ENCODE measurements at places on chromosomes 5 and 9. TPM values are rescaled to one million over a fixed set of nuclear protein-coding genes. Genes with fewer than 3 reads are reported as not detected.

GRCh38 chr5:22669345-22669744 lies 183.8 kb downstream of the CDH12 start:
- no peak for DNase-seq

GRCh38 chr9:100170556-100170955 lies 71.5 kb downstream of the INVS start:
- DNase-seq, result no peak

DNA sequence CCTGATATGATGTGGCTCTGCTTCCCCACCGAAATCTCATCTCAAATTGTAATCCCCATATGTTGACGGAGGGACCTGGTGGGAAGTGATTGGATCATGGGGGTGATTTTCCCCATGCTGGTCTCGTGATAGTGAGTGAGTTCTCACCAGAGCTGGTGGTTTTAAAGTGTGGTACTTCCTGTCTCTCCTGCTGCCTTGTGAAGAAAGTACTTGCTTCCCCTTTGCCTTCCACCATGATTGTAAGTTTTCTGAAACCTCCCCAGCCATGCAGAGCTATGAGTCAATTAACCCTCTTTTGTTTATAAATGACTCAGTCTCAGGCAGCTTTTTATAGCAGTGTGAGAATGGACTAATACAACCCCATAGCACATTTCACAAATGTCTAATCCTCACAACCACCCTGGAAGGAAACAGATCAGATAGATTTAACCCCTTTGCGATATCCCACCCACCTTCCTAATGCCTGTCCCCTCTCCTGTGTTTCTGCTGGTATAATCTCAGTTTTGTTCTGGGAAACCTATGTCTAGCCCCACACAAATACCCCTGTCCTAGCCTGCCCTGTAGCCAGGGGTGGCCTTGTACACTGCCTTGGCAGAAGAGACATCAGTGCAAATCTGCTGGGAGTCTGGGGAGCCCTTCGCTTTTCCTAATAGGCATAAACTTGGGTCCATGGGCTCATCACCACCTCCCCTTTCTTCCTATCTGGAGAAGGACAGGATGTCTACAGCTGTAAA lies 157.0 kb upstream of the RAI14 start:
- no peak for DNase-seq

DNA sequence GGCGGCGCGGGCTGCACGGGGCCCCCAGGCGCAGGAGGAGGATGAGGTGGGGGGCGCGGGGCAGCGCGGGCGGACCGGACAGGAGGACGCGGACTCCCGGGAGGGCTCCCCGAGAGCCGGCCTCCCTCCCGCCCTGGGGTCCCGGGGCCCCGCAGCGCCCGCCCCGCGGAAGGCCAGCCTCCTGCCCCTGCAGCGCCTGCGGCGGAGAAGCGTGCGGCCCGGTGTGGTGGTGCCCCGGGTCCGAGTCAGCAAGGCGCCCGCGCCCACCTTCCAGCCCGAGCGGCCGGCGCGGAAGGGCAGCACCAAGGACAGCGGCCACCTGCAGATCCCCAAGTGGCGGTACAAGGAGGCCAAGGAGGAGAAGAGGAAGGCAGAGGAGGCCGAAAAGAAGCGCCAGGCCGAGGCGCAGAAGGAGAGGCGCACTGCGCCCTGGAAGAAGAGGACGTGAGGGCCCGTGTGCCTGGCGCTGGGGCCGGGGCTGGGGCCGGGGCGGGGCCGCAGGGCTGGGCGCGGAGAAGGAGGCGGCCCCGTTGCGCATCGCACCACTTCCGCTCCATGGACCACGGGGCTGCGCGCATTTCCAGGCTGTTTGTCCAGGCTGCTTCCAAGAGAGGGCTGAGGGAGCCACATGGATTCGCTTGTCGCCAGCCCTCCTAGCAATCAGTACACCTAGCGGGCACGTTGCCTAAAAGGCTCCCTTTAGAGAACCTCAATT lies 86.0 kb downstream of the ANKRD33B start:
- no peak for DNase-seq

- no peak for DNase-seq
Observed at GRCh38 chr5:143968071-143968878, 156.3 kb downstream of the HMHB1 start.

- DNase-seq, result no peak
Observed at GRCh38 chr9:127989094-127989493, 8.3 kb upstream of the EEIG1 start.

DNA sequence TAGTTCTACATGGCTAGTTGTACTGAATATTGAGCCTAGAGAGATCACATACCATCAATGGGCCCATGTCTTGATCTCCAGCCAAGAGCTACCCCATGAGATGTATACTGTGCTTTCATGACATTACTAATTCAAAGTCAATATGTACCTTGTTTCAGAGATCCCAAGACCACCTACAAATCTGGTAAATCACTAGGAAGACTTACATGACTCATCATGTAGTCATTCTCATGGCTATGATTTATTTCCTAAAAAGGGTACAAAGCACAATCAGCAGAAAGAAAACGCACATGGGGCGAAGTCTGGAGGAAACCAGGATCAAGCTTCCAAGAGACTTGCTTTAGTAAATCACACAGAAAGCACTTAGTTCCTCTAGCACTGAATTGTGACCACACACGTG lies 103.0 kb downstream of the PCSK5 start:
- DNase-seq, result no peak

- DNase-seq, result no peak
Observed at GRCh38 chr5:148781766-148782165, 44.6 kb upstream of the ADRB2 start.

DNA sequence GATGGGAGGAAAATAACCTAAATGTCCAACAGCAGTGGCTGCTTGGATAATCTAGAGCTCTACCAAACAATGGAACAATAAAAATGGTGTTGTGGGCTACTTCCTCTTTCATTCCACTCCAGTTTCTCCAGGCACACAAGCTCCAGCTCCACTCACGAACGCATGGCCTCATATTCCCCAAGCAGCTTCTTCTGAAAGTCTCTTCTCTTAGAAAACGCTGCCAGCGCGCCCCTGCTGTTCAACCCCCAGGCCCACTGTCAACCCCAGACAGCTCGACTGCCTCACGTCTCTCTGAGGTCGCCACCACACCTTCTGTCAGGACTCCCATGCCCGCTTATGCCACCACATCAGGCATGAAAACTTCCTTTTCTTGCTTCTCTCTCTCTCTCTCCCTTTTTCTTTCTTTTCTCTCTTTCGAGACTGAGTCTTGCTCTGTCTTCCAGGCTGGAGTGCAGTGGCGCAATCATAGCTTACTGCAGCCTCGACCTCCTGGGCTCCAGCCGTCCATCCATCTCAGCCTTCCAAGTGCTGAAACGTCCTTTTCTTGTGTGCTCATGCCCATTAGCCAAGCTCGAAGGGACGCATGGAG lies 16.2 kb downstream of the OR2V2 start:
- no peak for DNase-seq

GRCh38 chr5:10474521-10475075 lies 32.9 kb downstream of the ROPN1L start:
- no peak for DNase-seq

DNA sequence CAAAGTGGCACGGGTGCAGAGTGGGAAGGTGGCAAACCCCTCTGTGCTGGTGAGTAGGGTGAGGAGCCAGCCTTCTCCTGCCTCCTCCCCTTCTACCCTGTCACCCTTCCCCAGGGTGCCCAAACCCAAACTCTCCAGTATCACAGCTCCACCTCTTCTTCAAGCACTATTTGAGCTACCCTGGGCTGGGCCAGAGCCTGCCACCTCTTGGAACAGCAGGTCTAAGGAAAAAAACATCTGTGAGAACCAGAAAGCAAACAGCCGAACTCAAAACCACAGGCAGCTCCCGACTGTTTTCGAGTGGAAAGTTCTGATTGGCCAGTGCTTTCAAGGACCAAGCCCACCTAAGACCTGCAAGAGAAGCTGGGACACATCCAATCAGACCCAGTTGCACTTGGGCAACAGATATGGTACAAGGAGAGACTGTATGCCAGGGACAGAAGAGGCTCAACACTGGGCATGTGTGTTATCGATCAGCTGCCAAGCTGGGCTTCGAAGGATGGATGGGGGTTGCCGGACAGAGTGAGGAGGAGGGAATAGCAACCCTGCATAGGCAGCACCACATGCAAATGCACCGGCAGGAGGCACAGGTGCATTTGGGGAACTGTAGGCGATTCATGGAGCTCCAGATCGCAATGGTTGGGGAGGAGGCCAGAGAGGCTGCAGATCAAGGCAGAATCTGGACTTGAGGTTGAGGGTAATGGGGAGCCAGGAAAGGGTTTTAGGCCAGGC lies 19.7 kb downstream of the ACSL6 start:
- no peak for DNase-seq

DNA sequence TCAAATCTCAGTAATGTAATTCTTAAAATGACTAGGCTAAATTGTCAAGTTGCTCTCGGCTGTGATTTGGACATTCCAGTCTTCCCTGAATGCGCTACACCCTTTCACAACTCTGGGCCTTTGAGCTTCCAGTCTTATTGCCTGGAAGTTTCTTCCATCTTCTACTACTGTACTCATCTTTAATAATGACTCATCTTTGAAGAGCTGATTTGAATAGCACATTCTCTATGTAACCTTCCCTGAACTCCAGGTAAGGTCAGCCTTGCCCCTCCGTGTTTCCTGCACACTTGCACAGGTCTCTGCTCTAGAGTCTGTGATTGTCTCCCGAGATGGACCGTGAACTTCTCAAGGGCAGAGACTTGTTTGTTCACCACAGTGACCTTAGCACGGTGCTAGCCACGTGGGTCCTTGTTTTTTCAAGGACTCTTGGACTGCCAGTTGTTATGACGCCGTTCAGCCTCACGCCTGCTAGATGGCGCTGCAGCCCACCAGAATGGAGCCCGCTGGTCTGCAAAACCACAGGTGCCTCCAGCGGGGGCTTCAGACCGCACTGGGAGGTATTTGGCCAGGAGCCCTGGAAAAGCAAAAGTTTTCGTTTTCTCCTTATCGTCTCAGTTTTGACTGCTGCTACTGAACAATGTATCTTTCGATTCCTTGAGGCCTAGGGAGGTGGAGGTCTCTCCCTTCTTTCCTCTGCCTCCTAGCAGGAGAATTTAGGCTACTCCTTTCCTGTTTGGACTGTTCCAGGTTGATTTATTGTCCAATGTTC lies 44.4 kb downstream of the SEC61B start:
- DNase-seq, result peak; percentile 87

GRCh38 chr5:54215233-54215736 lies 95.1 kb downstream of the ARL15 start:
- no peak for DNase-seq

- no peak for DNase-seq
Observed at GRCh38 chr5:171906066-171906570, 100.3 kb downstream of the FBXW11 start.

GRCh38 chr5:175714479-175715085 lies 56.7 kb downstream of the HRH2 start:
- DNase-seq, result peak; percentile 22

DNA sequence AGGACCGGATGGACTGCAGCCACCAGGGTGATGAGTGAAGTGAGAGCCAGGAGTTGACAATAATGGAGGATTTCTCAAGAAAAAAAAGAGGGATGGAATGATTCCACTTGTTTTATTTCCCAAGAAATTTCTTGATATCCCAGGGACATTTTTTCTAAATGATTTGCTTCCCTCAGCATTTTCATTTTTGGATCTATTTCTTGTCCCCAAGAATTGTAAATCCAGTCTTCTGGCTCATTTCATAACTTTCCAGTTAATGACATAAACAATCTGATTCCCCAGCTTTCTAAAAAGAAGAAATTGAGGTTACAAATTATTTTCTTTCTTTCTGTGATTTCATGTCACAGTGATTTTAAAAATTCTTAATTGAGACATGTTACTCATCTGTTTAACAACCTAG lies 446.5 kb downstream of the PRR16 start:
- no peak for DNase-seq

DNA sequence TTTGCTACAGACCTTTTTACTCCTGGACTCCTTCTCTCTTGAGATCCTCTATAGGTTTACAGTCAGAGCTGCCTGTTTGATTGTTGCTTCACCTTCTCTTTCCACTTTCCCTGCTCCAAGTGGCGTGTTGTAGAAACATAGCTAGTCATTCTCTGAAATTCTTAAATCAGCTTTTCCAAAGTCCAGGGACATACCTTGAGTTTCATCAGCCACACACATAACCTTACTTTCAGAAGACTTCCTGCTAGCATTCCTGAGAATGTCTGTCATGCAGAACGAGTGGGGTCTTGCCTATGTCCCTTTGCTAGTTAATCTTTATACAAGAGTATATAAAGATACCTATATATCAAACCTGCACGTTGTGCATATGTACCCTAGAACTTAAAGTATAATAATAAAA lies 230.3 kb upstream of the ZNF462 start:
- no peak for DNase-seq

GRCh38 chr5:92637960-92638359 lies 943.1 kb downstream of the NR2F1-AS1 start:
- DNase-seq, result no peak

Gene PCDHA1
- not detected for total RNA-seq

Gene GRIA1
- 1.4 TPM for total RNA-seq

Gene TAF11L5
- not detected for total RNA-seq

Gene PCDHA6
- total RNA-seq, result 0.76 TPM

Gene NUTM2G
- total RNA-seq, result not detected

Gene FCN1
- 16.1 TPM for total RNA-seq
